ENCODE measurements at places on chromosomes 11 and 22.
A peak's percentile ranks its signal among the peaks of the same experiment; 100 is the strongest.

DNA sequence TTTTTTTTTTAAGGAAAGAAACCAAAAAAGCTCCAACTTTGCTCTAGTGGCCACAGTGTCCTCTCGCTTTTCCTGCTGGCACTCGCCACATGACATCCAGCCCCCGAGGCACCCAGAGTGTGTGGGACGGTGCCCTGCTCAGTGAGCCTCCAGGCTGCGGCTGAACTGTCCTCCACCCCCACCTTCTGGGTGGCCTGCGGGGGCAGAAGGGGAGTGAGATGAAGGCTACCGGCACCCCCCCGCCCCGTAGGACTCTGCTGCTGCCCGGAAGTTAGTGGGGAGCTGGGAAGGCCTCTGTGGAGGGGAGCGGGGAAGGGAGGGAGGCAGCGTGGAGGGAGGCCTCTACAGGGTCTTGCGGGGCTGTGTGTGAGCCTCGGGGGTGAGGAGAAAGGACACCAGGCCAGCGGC, 264.4 kb downstream of the CTTN start:
- no peak for DNase-seq

- DNase-seq, result peak; percentile 31
Measured at GRCh38 chr11:83194281-83195142, 1.0 kb downstream of the ANKRD42 start.

DNA sequence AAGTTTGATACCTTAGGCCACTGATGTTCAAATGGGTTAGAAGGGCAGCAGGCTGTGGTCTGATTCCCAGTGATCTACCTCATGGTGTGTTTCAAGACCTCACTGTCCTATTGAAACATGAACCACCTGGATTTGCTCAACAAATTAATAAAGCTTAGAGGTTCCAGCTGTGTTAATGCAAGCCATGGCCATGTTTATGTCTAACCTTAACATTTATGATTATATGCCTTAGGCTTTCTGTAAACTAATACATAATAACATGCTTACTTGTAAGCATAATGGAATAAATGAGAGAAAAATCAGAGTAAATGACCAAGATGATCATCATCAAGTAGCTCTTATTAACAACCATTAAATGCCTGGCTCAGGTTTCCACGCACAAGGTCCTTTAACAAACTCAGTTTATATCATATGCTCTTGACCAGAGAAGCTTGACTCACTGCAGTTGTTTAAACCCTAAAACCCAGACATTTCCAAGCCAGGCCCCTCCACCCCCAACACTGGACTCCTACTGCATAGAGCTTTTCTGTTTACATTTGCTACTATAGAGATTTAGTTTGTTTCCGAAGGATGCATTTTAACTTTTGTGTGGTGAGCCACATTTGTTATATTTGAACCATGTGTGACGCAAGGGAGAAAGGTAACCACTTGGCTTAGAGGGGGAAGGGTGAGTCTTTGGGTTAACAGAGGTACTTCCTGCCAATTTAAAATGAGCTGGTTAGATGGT, 43.7 kb downstream of the KREMEN1 start:
- no peak for DNase-seq

- DNase-seq, result no peak
Measured at GRCh38 chr11:69707176-69707575, 3.4 kb upstream of the FGF19 start.

- DNase-seq, result no peak
Measured at GRCh38 chr11:103585401-103585800, 451.0 kb upstream of the DDI1 start.

DNA sequence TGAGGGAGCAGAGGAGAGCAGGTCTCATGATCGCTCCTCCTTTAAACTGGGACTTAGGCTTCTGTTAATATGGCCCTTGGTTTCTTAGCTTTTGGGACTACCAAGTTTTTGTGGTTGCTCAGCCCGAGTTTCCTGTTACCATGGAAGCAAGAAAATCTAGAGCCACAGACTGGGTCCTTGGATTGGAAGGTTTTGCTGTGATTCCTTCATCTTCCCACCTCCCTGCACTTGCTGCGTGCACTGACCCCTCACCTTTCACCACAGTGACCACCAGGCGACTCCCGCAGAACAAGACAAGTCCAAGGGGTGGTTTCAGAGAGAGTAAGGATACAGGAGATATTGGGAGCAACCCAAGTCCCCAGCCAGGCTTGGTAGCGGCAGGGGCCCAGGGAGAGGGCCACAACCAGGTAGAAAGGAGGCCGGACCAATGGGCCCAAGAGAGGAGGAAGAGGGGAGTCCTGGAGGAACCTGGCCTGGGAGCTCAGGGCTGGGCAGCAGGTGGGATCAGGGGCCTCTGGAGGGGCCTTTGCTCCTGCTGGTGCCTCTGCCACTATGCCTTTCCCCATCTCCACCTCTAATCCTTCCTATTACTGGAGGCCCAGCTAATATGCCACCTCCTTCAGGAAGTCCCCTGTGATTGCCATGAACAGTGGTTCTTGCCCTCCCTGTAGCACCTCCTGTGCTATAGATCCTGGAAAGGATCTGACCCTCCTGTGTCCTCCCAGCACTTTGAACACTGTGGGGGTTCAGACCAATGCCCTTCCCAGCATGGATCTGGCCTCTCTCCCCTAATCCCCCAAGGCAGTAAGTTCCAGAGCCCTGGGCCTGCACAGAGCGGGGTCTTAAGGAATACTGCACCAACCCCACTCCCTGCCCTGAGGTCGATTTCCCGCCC, 21.2 kb downstream of the CSF2RB start:
- no peak for DNase-seq

DNA sequence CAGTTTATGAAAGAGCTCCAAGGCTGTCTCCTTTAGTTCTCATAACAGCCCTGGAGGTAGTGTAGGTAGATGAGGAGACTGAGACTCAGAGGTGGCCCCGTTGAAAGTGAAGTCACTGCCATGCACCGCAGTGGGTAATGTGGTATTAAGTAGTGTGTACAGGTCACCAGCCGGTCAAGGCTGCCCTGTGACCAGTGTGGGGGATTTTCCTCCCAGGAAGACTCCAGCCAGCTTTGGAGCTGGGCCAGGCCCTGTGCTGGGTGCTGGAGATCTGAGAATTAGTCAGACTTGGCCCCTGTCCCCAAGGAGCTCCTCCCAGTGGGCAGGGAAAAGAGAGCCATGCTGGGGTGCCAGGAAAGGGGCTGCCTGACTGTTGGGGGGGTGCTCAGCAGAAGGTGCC, 5.3 kb downstream of the OMP start:
- no peak for DNase-seq

- no peak for DNase-seq
Measured at GRCh38 chr11:133383201-133383600, 149.1 kb downstream of the OPCML start.

All from stimulated activated CD8-positive, alpha-beta memory T cell treated with anti-CD3 and anti-CD28 coated beads, Interleukin-7, amount 100 ng/mL, for 1 hour (primary cell).